ENCODE measurements at places on chromosomes 5 and 9.
A peak's percentile ranks its signal among the peaks of the same experiment; 100 is the strongest.

GRCh38 chr5:14165375-14166106 lies 22.4 kb downstream of the TRIO start:
- H3K4me1 ChIP-seq: no peaks in the 10 kb centered on the region
- no peak for DNase-seq
- H3K27me3 ChIP-seq: no peaks in the 10 kb centered on the region

- H3K27me3 ChIP-seq: no peaks in the 10 kb centered on the region
- H3K4me1 ChIP-seq: no peaks in the 10 kb centered on the region
- no peaks in the 10 kb centered on the region for H3K36me3 ChIP-seq
- no peak overlapping the region for H3K4me3 ChIP-seq
- no peak for DNase-seq
These were observed 69.3 kb downstream of the HSD17B3 start for GRCh38 chr9:96232539-96233241.

GRCh38 chr5:36777105-36777757 lies 99.3 kb upstream of the NIPBL start:
- H3K27me3 ChIP-seq: no peaks in the 10 kb centered on the region
- no peak overlapping the region for H3K4me3 ChIP-seq
- DNase-seq: no peak
- no peak overlapping the region for H3K27ac ChIP-seq
- no peaks in the 10 kb centered on the region for H3K4me1 ChIP-seq

GRCh38 chr9:98142925-98143481 lies 24.0 kb upstream of the TRIM14 start:
- no peak overlapping the region for H3K4me3 ChIP-seq
- no peak for DNase-seq
- H3K36me3 ChIP-seq: no peaks in the 10 kb centered on the region
- no peaks in the 10 kb centered on the region for H3K27me3 ChIP-seq
- H3K27ac ChIP-seq: no peak overlapping the region
- no peaks in the 10 kb centered on the region for H3K4me1 ChIP-seq

DNA sequence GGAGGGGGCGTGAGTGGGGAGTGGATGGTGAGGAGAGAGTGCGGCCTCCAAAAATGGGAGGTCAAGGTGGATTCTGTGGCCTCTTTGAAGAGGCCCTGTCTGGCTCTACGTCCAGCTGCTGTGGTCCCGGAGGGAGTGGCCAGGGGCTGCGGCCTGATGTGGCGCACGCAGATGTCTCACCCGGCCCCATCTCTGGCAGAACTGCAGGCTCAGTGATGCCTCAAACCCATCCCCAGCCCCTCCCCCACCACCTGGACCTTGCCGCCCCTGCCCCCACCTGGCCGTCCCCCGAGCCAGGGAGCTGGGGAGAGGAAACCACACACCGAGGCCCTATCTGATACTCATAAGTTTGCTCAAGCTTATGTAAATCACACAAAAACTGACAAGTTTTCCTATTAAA lies 267.6 kb downstream of the PBX3 start:
- no peaks in the 10 kb centered on the region for H3K4me1 ChIP-seq
- no peaks in the 10 kb centered on the region for H3K36me3 ChIP-seq
- no peak overlapping the region for H3K4me3 ChIP-seq
- H3K27me3 ChIP-seq: no peaks in the 10 kb centered on the region
- DNase-seq: no peak

- H3K36me3 ChIP-seq: peaks cover 6% of the 10 kb centered on the region
- peak overlapping the region; percentile 81 for H3K4me3 ChIP-seq
- H3K4me1 ChIP-seq: peaks cover 29% of the 10 kb centered on the region
- peak overlapping the region; percentile 90 for H3K27ac ChIP-seq
- H3K27me3 ChIP-seq: no peaks in the 10 kb centered on the region
These were observed 2.2 kb downstream of the PCDH1 start for GRCh38 chr5:141875795-141876627.

GRCh38 chr5:131254741-131255140 lies 9.1 kb upstream of the CDC42SE2 start:
- H3K4me3 ChIP-seq: no peak overlapping the region
- no peak overlapping the region for H3K27ac ChIP-seq
- no peaks in the 10 kb centered on the region for H3K27me3 ChIP-seq
- H3K4me1 ChIP-seq: no peaks in the 10 kb centered on the region
- H3K36me3 ChIP-seq: no peaks in the 10 kb centered on the region
- DNase-seq: no peak

GRCh38 chr5:149062371-149063016 lies 368 bp downstream of the SH3TC2 start:
- H3K36me3 ChIP-seq: no peaks in the 10 kb centered on the region
- peaks cover 11% of the 10 kb centered on the region for H3K4me1 ChIP-seq
- no peak overlapping the region for H3K4me3 ChIP-seq
- DNase-seq: no peak
- no peaks in the 10 kb centered on the region for H3K27me3 ChIP-seq

DNA sequence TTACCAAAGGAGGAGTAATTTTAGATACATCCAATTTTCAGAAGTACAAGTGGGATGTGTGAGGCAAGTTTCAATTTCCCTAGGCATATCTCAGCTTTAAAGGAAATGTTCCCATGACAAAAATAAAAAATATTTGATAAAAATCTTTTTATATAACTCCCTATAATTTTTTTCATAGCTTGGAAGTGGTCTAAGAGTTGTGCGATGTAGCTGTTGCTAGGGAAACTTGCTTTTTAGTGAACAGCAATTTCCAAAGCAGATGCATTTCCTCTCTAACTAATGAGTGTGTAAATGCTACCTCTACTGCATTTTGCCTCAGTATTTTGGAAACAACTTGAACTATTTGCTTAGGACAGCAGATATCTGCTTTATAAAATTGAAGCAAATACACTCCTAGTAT lies 39.6 kb downstream of the MACIR start:
- H3K27ac ChIP-seq: no peak overlapping the region
- H3K4me1 ChIP-seq: no peaks in the 10 kb centered on the region
- no peak overlapping the region for H3K4me3 ChIP-seq
- no peak for DNase-seq
- H3K27me3 ChIP-seq: no peaks in the 10 kb centered on the region
- H3K36me3 ChIP-seq: no peaks in the 10 kb centered on the region

GRCh38 chr9:20624201-20625002 lies 2.1 kb upstream of the MLLT3 start:
- no peaks in the 10 kb centered on the region for H3K36me3 ChIP-seq
- H3K4me3 ChIP-seq: peak overlapping the region; percentile 89
- H3K27me3 ChIP-seq: peaks cover 43% of the 10 kb centered on the region
- no peaks in the 10 kb centered on the region for H3K4me1 ChIP-seq
- H3K27ac ChIP-seq: no peak overlapping the region
- no peak for DNase-seq

DNA sequence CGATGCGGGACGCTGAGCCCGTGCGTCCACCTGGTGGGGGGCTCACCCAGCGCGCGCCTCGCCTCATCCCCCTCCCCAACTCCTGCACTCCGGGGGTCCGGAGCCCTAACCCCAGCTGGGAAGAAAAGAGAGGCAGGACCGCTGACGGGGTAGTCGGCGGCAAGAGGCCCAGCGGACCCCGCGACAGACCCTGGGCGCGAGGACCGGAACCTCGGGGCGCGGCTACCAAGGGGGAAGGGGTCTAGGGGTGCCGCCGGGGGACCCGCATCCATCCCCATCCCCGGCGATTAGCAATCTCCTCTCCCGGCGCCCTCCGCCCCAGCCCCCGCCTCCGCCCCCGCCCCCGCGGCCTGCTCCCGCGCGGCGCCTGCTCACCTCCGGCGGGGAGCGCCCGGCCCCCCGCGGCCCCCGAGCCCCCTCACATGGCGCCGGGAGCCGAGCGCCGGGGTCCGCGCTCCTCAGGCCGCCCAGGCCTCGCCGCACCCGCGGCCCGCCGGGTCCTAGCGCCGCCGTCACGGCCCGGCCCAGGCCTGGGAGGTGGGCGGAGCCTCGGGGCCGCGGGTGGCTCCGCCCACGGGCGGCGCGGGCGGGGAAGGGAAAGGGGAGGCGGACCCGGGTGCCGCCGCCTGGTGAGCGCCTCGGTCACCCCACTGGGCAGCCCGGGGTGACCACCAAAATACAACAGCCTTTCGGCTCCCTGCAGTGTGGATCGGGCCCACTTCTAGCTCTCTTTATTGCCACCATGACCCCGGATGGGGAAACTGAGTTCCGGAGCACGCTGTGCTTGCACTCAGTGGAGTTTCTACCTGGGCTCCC lies at the start of gene ST6GALNAC6:
Gene ST6GALNAC6, minus strand, starts transcription at position 476 of the 816 bp plus-strand sequence. CDS start 1,622 bp downstream, outside the sequence.
- peaks cover 17% of the 10 kb centered on the region for H3K36me3 ChIP-seq
- DNase-seq: peak; percentile 82
- H3K27ac ChIP-seq: no peak within 1 kb of the TSS
- peak within 1 kb of the TSS; percentile 83 for H3K4me3 ChIP-seq
- peaks cover 3% of the 10 kb centered on the region for H3K4me1 ChIP-seq

GRCh38 chr9:80875947-80876346 lies 813.4 kb downstream of the TLE1 start:
- no peak for DNase-seq
- H3K36me3 ChIP-seq: no peaks in the 10 kb centered on the region
- H3K27me3 ChIP-seq: no peaks in the 10 kb centered on the region
- H3K27ac ChIP-seq: no peak overlapping the region
- no peaks in the 10 kb centered on the region for H3K4me1 ChIP-seq
- no peak overlapping the region for H3K4me3 ChIP-seq

GRCh38 chr5:107776922-107777740 lies 106.4 kb upstream of the EFNA5 start:
- no peak overlapping the region for H3K4me3 ChIP-seq
- H3K36me3 ChIP-seq: no peaks in the 10 kb centered on the region
- no peaks in the 10 kb centered on the region for H3K27me3 ChIP-seq
- peaks cover 15% of the 10 kb centered on the region for H3K4me1 ChIP-seq

DNA sequence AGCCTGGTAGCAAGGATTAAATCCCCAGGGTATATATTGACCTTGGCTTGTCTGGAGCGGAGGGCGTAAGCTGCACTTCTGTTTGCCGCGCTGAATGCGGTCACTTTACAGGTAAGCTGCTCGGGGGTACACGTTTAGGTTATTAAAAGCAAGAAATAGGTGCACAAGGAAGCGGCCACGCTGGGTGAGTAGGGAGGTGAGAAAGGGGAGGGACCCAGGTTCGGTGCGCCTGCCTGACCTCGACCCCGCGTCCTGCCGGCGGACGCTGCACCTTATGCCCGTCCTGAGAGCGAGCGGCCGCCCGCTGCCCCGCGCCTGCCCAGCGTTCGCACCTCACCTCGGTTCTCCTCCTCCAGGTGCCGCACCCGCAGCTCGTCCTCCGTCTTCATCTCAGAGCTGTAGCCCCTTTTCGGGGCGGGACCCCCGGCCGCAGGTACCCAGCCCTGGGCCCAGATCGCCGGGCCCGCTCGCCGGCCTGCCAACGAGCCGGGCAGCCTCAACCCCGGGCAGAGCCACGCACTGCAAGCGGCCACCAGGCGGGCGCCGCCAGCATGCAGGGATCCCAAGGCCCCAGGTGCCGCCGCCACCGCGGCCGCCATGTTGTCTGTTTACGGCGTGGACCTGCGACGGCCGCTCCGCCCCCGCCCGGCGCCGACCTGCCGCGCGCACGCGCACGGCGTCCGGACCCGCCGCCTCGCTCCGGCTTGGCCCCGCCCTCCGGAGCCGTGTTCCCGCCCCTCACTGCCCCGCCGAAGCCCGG lies at the start of gene AUH:
Gene AUH, minus strand, starts transcription at position 628 of the 760 bp plus-strand sequence. Its CDS starts 29 bp downstream, at position 599.
- no peaks in the 10 kb centered on the region for H3K27me3 ChIP-seq
- peaks cover 4% of the 10 kb centered on the region for H3K4me1 ChIP-seq
- peak within 1 kb of the TSS; percentile 85 for H3K27ac ChIP-seq
- H3K4me3 ChIP-seq: peak within 1 kb of the TSS; percentile 78

DNA sequence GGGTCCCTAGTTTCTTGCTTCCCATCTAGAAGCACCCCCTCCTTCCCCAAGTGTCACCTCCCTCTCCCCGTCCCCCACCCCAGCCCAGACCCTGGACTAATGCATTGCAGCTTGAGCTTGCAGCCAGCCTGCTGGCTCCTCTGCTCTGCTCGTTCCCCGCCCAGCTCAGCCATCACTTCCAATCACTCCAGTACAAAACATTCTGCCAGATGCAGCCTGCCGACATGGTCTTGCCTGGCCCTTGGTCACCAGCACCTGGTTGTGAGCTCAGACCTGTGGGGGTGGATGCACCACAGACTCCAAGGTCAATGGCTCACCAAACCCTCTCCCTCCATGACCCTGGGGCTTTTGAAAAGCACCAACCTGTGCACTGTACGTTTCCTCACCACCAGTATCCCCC lies 172.9 kb upstream of the SMIM23 start:
- DNase-seq: no peak
- H3K4me3 ChIP-seq: no peak overlapping the region
- H3K36me3 ChIP-seq: no peaks in the 10 kb centered on the region

GRCh38 chr5:62555930-62556329 lies 22.7 kb upstream of the LRRC70 start:
- no peak overlapping the region for H3K4me3 ChIP-seq
- no peaks in the 10 kb centered on the region for H3K4me1 ChIP-seq
- DNase-seq: no peak
- H3K36me3 ChIP-seq: no peaks in the 10 kb centered on the region
- no peak overlapping the region for H3K27ac ChIP-seq
- no peaks in the 10 kb centered on the region for H3K27me3 ChIP-seq

- H3K4me1 ChIP-seq: no peaks in the 10 kb centered on the region
- no peaks in the 10 kb centered on the region for H3K36me3 ChIP-seq
- no peak for DNase-seq
- no peak overlapping the region for H3K4me3 ChIP-seq
- H3K27ac ChIP-seq: no peak overlapping the region
- H3K27me3 ChIP-seq: peaks cover 1% of the 10 kb centered on the region
These were observed 150.8 kb downstream of the MEF2C start for GRCh38 chr5:88732181-88732633.

GRCh38 chr5:56625541-56625940 lies 189.8 kb upstream of the MAP3K1 start:
- H3K4me3 ChIP-seq: no peak overlapping the region
- no peaks in the 10 kb centered on the region for H3K36me3 ChIP-seq
- no peaks in the 10 kb centered on the region for H3K27me3 ChIP-seq
- no peak overlapping the region for H3K27ac ChIP-seq
- DNase-seq: no peak
- no peaks in the 10 kb centered on the region for H3K4me1 ChIP-seq

- DNase-seq: no peak
- no peak overlapping the region for H3K4me3 ChIP-seq
These were observed 2.3 kb downstream of the TTF1 start for GRCh38 chr9:132404228-132404881.

DNA sequence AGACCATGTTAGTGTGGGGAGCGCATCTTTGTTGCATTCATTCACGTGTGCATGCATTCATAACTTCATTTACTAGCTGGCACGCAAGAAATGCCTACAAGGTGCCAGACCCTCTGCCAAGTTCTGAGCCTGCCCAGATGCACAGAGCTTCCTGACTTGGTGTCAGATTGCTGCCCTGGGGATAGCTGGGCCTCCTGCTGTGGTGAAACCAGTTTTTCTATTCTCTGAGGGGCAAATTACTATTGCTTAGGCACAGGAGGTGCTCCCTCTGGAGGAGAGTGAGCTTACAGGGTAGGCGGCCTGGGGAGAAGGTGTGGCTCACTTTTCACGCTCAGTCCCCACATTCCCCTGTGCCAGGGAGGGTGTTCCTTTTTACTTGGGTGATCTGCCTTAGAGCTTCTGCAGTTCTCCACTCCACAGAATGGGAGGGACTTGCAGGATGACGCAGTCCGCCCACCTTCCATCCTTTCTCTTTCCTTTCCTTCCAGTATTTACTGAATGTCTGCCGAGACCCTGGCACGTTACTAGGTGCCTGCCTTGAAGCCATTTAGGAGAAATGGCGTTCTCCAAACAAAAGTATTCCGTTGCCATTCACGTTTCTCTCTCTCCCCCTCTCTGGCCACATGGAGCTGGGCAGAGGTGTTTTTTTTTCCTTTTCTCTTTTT lies 27.9 kb upstream of the CTNNA1 start:
- H3K36me3 ChIP-seq: no peaks in the 10 kb centered on the region
- peak; percentile 81 for DNase-seq
- peaks cover 25% of the 10 kb centered on the region for H3K4me1 ChIP-seq
- peak overlapping the region; percentile 56 for H3K27ac ChIP-seq
- no peak overlapping the region for H3K4me3 ChIP-seq
- no peaks in the 10 kb centered on the region for H3K27me3 ChIP-seq
